ENCODE measurements at places on chromosomes 4 and X. TPM values are rescaled to one million over a fixed set of nuclear protein-coding genes. Genes with fewer than 3 reads are reported as not detected.

Gene AKAP4
- not detected for total RNA-seq

Gene PTCHD1
- 19.6 TPM for total RNA-seq

Gene XAGE1A
- total RNA-seq, result not detected

Gene NPFFR2
- total RNA-seq, result not detected

Gene NHSL2
- 8.1 TPM for total RNA-seq

Gene PALLD
- total RNA-seq, result 1,991 TPM

Gene SHROOM3
- total RNA-seq, result 6.1 TPM

Gene SULT1E1
- total RNA-seq, result not detected

Gene MSL3
- total RNA-seq, result 20.2 TPM

Gene FREM3
- not detected for total RNA-seq

Gene PAGE1
- total RNA-seq, result not detected

- DNase-seq, result no peak
- H3K4me1 ChIP-seq, result no peaks in the 10 kb centered on the region
- no peak overlapping the region for H3K27ac ChIP-seq
- no peaks in the 10 kb centered on the region for H3K27me3 ChIP-seq
- no peaks in the 10 kb centered on the region for H3K36me3 ChIP-seq
- no peak overlapping the region for H3K4me3 ChIP-seq
These were observed 114.0 kb downstream of the ZAR1 start for GRCh38 chr4:48604041-48604440.

DNA sequence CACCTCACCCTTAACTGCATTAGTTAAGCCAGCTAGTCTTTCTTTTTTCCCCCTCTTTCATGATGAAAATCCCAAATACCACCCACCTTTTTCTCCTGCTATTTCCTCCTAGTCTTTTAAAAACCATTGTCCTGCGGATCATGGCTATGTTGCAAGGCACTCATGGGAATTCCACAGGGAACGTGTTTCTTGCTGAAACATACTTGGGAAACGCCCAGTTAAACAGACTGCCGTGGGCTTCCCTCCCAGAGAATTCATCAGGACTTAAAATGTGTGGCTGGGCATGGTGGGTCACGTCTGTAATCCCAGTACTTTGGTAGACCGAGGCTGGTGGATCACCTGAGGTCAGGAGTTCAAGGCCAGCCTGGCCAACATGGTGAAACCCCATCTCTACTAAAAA, 32.2 kb downstream of the XG start:
- H3K27ac ChIP-seq, result no peak overlapping the region
- H3K4me1 ChIP-seq, result no peaks in the 10 kb centered on the region
- H3K4me3 ChIP-seq, result no peak overlapping the region
- H3K36me3 ChIP-seq, result no peaks in the 10 kb centered on the region
- H3K27me3 ChIP-seq, result no peaks in the 10 kb centered on the region

GRCh38 chrX:138648568-138648967, 62.9 kb downstream of the FGF13 start:
- H3K36me3 ChIP-seq, result no peaks in the 10 kb centered on the region
- no peak for DNase-seq
- H3K27ac ChIP-seq, result no peak overlapping the region

DNA sequence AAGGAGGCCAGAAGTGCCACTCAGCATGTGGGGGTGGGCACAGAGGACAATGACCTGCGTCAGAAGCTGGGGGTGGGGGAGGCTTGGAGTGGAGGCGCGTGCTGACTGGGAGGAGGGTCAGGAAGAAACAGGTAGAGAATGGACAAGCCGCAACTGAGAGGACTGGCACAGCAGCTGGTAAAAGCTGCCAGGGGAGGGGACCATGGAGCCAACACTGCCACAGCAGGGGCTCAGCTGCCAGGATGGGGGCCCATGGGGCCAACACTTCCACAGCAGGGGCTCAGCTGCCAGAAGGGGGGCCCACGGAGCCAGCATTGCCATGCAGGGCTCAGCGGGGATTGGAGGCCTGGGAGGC, 19.1 kb downstream of the RNF212 start:
- no peaks in the 10 kb centered on the region for H3K4me1 ChIP-seq
- H3K27ac ChIP-seq, result no peak overlapping the region
- H3K4me3 ChIP-seq, result no peak overlapping the region

- H3K27ac ChIP-seq, result no peak overlapping the region
- H3K4me1 ChIP-seq, result no peaks in the 10 kb centered on the region
- no peak overlapping the region for H3K4me3 ChIP-seq
These were observed 216.2 kb upstream of the BMP3 start for GRCh38 chr4:80814266-80814665.

DNA sequence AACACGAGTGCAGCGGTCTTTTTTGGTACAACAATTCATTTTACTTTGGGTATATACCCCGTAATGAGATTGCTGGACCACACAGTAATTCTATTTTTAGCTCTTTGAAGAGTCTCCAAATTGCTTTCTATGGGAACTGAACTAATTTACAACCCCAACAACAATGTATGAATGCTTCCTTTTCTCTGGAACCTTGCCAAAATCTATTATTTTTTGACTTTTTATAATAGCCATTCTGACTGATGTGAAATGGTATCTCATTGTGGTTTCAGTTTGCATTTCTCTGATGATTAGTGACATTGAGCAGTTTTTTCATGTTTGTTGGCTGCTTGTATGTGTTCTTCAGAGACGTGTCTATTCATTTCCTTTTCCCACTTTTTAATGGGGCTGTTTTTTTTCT, 240.8 kb downstream of the STK32B start:
- no peaks in the 10 kb centered on the region for H3K27me3 ChIP-seq
- no peaks in the 10 kb centered on the region for H3K36me3 ChIP-seq
- no peak for DNase-seq
- H3K27ac ChIP-seq, result no peak overlapping the region
- no peaks in the 10 kb centered on the region for H3K4me1 ChIP-seq

- no peak for DNase-seq
- H3K4me3 ChIP-seq, result no peak overlapping the region
- peaks cover 15% of the 10 kb centered on the region for H3K4me1 ChIP-seq
- peak overlapping the region; percentile 13 for H3K27ac ChIP-seq
- H3K36me3 ChIP-seq, result no peaks in the 10 kb centered on the region
- no peaks in the 10 kb centered on the region for H3K27me3 ChIP-seq
These were observed 6.8 kb downstream of the MEPE start for GRCh38 chr4:87839592-87839946.

- no peaks in the 10 kb centered on the region for H3K36me3 ChIP-seq
- no peak for DNase-seq
- peaks cover 25% of the 10 kb centered on the region for H3K4me1 ChIP-seq
- H3K4me3 ChIP-seq, result no peak overlapping the region
These were observed 147.1 kb downstream of the CAMK2D start for GRCh38 chr4:113614414-113614813.

DNA sequence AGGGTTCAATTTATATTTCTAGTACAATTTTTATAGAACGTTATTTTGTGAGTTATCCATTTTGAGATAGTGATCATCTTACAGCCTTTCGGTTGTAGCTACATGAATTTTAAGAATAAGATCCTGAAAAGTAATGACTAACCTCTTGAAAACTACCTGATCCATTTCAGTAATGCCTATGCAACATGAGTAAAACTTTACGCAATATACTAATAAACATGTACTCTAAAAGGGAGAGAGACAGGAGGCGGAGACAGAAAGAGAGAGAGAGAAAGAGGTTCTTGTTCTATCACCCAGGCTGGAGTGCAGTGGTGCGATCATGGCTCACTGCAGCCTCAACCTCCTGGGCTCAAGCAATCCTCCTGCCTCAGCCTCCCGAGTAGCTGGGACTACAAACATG, 816.1 kb downstream of the CCSER1 start:
- no peaks in the 10 kb centered on the region for H3K36me3 ChIP-seq
- H3K27me3 ChIP-seq, result no peaks in the 10 kb centered on the region
- H3K4me3 ChIP-seq, result no peak overlapping the region
- H3K27ac ChIP-seq, result no peak overlapping the region

GRCh38 chr4:48813964-48814363, 16.9 kb upstream of the OCIAD1 start:
- no peak for DNase-seq
- no peak overlapping the region for H3K27ac ChIP-seq
- H3K4me3 ChIP-seq, result no peak overlapping the region
- no peaks in the 10 kb centered on the region for H3K27me3 ChIP-seq
- no peaks in the 10 kb centered on the region for H3K4me1 ChIP-seq
- H3K36me3 ChIP-seq, result no peaks in the 10 kb centered on the region

DNA sequence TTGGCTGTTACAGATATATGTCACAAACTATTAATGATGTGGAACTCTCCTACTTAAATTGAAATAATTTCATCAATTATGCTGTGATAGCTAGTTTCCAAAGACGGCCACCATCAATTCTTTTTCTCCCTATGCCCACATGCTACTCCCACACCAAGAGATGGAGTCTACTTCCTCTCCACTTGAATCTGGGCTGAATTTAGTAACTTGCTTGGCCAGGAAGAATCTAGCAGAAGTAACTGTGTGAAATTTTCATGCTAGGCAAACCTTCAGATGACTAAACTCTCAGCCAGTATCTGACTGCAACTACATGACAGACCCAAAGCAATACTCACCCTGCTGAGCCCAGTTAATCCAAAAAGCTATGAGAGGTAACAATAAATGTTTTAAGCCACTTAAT, 3.2 kb downstream of the SEPSECS start:
- H3K36me3 ChIP-seq, result no peaks in the 10 kb centered on the region
- no peak overlapping the region for H3K4me3 ChIP-seq
- H3K4me1 ChIP-seq, result peaks cover 19% of the 10 kb centered on the region

- H3K4me1 ChIP-seq, result peaks cover 20% of the 10 kb centered on the region
- H3K27me3 ChIP-seq, result no peaks in the 10 kb centered on the region
These were observed 321.6 kb downstream of the PPP3CA start for GRCh38 chr4:101025755-101026154.

DNA sequence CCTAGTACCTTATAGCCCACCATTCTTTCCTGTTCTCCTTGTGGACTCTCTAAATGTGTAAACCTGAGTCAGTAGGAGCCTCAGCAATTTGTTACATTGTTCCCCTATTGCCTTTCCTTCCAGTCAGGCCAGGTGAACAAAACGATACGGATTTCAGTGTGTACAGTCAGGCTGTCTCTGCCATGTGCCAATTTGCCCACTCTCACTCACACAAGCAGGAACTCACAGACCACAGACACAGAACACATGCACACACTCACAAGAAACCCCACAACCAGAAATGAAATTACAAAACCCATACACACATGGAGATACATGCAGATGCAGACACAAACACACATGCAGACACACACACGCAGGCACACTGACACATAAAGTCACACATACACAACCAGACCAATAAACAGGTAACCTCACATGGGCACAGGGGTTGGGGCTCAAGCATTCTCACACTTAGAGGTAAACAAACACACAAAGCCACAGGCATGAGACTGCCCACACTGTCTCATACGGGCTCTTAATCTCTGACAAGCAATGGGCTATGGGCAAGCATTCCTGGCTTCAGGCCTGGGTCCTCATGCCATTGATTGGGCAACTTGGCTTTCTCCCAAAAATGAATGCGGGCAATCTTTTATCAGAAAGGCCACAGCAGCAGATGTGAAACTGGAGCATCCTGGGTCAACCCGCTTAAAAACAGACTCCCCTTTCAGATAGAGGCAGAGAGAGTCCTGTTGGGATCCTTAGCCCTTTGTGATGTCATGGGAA, 68.7 kb downstream of the NBDY start:
- H3K4me3 ChIP-seq, result no peak overlapping the region
- no peaks in the 10 kb centered on the region for H3K27me3 ChIP-seq

GRCh38 chr4:29538889-29539646, 1181.1 kb upstream of the PCDH7 start:
- no peak overlapping the region for H3K4me3 ChIP-seq
- DNase-seq, result no peak
- H3K36me3 ChIP-seq, result no peaks in the 10 kb centered on the region

DNA sequence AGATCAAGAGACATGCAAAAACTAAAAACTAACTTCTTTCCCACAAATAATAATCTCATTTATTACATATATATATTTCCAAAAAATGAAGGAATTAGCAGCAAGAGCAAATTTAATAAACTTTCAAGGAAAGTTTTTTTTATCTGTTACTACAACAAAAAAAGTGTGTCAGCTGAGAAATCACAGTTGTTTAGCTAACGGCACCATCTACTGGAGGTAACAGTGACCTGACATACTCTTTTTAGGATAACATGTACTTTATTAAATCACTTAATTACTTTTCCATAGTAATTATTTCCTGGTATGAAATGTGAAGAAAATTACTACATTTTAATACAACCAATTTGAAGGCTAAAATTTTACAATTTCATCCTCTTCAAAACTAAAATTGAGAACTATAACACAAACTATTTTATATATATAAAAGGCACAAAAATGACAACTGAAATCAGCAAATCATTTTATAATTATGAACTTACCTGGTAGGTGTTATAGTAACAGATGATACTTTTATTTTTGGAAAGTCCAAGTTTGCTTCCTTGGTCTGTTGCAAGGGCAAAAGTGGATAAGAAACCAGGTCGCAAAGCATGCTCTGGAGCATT, 9.1 kb downstream of the LAMTOR3 start:
- no peak overlapping the region for H3K4me3 ChIP-seq
- no peaks in the 10 kb centered on the region for H3K27me3 ChIP-seq
- peaks cover 19% of the 10 kb centered on the region for H3K36me3 ChIP-seq
- H3K27ac ChIP-seq, result no peak overlapping the region
- peaks cover 54% of the 10 kb centered on the region for H3K4me1 ChIP-seq

- H3K4me1 ChIP-seq, result peaks cover 15% of the 10 kb centered on the region
- no peak within 1 kb of the TSS for H3K27ac ChIP-seq
- H3K36me3 ChIP-seq, result no peaks in the 10 kb centered on the region
- peaks cover 26% of the 10 kb centered on the region for H3K27me3 ChIP-seq
These were observed at the start of gene NLGN4X for GRCh38 chrX:6228720-6229119. TSS of gene NLGN4X (minus strand) at chrX:6228867. CDS start at chrX:6151466, 77,401 bp downstream.

- no peaks in the 10 kb centered on the region for H3K4me1 ChIP-seq
- no peak overlapping the region for H3K4me3 ChIP-seq
- H3K36me3 ChIP-seq, result no peaks in the 10 kb centered on the region
- H3K27ac ChIP-seq, result no peak overlapping the region
- H3K27me3 ChIP-seq, result no peaks in the 10 kb centered on the region
- no peak for DNase-seq
These were observed 10.0 kb downstream of the GPR82 start for GRCh38 chrX:41733939-41734338.

- no peak overlapping the region for H3K27ac ChIP-seq
- H3K27me3 ChIP-seq, result no peaks in the 10 kb centered on the region
- no peak overlapping the region for H3K4me3 ChIP-seq
- H3K4me1 ChIP-seq, result no peaks in the 10 kb centered on the region
These were observed 2.1 kb downstream of the MPC1L start for GRCh38 chrX:40625294-40625693.

GRCh38 chr4:66974665-66975064, 570.6 kb downstream of the CENPC start:
- H3K27me3 ChIP-seq, result no peaks in the 10 kb centered on the region
- no peaks in the 10 kb centered on the region for H3K4me1 ChIP-seq
- H3K27ac ChIP-seq, result no peak overlapping the region
- H3K36me3 ChIP-seq, result no peaks in the 10 kb centered on the region
- no peak overlapping the region for H3K4me3 ChIP-seq

- H3K36me3 ChIP-seq, result no peaks in the 10 kb centered on the region
- H3K27me3 ChIP-seq, result no peaks in the 10 kb centered on the region
- DNase-seq, result no peak
- H3K4me3 ChIP-seq, result no peak overlapping the region
- H3K27ac ChIP-seq, result no peak overlapping the region
- H3K4me1 ChIP-seq, result no peaks in the 10 kb centered on the region
These were observed 62.2 kb downstream of the ANXA3 start for GRCh38 chr4:78613522-78614321.

Measured in sigmoid colon (tissue), 7 donors.